ENCODE measurements at places on chromosomes 3 and 15.

- peaks cover 2% of the 10 kb centered on the region for H3K36me3 ChIP-seq
- H3K4me3 ChIP-seq, result no peak overlapping the region
- H3K4me1 ChIP-seq, result no peaks in the 10 kb centered on the region
- no peak overlapping the region for H3K27ac ChIP-seq
- no peak for DNase-seq
- H3K27me3 ChIP-seq, result no peaks in the 10 kb centered on the region
Observed at GRCh38 chr3:3906171-3906570, 106.9 kb downstream of the LRRN1 start.

GRCh38 chr3:156819842-156820691 lies 6.1 kb upstream of the LEKR1 start:
- peaks cover 52% of the 10 kb centered on the region for H3K4me1 ChIP-seq
- no peak for DNase-seq
- H3K36me3 ChIP-seq, result no peaks in the 10 kb centered on the region
- no peaks in the 10 kb centered on the region for H3K27me3 ChIP-seq

- DNase-seq, result no peak
- no peak overlapping the region for H3K27ac ChIP-seq
- no peaks in the 10 kb centered on the region for H3K27me3 ChIP-seq
- no peak overlapping the region for H3K4me3 ChIP-seq
- H3K36me3 ChIP-seq, result no peaks in the 10 kb centered on the region
- H3K4me1 ChIP-seq, result no peaks in the 10 kb centered on the region
Observed at GRCh38 chr3:139466360-139466759, 10.0 kb downstream of the RBP2 start.

DNA sequence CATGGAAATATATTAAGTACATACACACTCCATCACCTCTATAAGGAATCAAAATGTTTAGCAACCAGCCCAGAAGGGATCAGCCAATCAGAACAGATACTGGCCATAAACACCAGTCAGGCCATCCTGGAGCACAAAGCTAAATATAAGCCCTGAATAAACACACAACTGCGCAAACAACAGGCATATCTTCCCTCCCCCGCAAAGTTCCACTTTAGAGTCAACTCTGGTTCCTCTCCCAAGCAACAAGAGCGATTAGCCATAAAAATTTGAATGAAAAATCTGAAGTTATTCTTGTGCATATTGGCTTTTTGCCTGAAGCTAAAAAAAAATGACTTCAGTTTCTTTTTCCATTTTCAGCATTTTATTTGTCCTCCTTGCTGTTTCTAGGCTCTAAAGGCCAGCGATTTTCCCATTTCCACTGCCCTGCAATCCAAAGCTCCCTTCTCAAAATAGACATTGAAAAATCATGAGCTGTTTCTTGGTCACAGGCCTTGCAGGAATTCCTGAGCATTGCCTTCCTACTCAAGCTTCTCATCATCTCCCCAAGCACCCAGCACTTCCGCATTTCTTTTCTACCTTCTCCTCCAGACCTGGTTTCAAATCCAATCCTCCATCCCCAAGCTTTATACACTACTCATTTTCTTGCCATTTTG lies 247.9 kb downstream of the ZMAT3 start:
- no peak overlapping the region for H3K27ac ChIP-seq
- no peak for DNase-seq
- H3K27me3 ChIP-seq, result no peaks in the 10 kb centered on the region

GRCh38 chr15:68368731-68369435 lies 63.1 kb downstream of the ITGA11 start:
- H3K4me3 ChIP-seq, result no peak overlapping the region
- no peak overlapping the region for H3K27ac ChIP-seq
- H3K36me3 ChIP-seq, result no peaks in the 10 kb centered on the region
- H3K4me1 ChIP-seq, result peaks cover 12% of the 10 kb centered on the region
- no peak for DNase-seq

GRCh38 chr3:126107203-126107939 lies 23.4 kb upstream of the SLC41A3 start:
- no peaks in the 10 kb centered on the region for H3K4me1 ChIP-seq
- no peak overlapping the region for H3K27ac ChIP-seq
- no peak overlapping the region for H3K4me3 ChIP-seq
- H3K27me3 ChIP-seq, result no peaks in the 10 kb centered on the region

DNA sequence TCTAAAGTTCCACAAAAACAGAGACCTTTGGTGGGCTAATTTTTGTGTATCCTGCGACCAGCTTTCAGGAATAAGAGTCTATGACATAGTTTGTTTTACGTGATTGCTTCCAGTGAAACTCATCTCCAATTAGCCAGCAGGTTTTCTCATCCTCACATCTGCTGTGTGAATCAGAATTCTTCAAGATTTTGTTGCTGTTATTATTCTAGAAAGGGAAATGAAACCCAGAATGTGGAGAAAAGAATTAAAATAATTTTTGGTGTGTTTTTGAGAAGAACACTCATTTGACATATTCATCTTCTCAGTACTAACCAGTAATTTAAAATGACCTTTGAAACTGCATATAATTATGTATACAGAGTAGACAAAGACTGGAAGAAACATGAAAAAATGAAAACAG lies 175.9 kb downstream of the USP13 start:
- no peak overlapping the region for H3K27ac ChIP-seq
- H3K36me3 ChIP-seq, result no peaks in the 10 kb centered on the region
- H3K4me3 ChIP-seq, result no peak overlapping the region

DNA sequence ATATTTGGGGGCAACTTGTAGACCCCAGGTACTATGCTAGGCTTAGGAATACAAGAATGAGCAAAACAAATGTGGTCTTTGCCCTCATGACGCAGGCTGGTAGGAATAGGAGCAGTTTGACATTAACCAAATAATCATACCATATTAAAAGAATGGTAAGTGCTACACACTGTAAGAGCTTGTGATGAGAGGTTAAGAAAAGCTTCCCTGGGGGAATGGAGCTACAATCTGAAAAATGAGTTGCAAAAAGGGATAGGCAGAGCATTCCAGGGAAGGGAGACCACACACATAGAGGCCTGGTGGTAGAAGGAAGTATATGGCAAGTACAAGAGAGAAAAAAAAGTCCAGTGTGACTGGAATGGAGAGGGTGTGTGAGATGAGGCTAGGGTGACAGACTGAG lies 37.3 kb downstream of the TMOD3 start:
- H3K27ac ChIP-seq, result no peak overlapping the region
- H3K27me3 ChIP-seq, result no peaks in the 10 kb centered on the region
- peaks cover 32% of the 10 kb centered on the region for H3K4me1 ChIP-seq
- no peak for DNase-seq
- H3K36me3 ChIP-seq, result peaks cover 16% of the 10 kb centered on the region

DNA sequence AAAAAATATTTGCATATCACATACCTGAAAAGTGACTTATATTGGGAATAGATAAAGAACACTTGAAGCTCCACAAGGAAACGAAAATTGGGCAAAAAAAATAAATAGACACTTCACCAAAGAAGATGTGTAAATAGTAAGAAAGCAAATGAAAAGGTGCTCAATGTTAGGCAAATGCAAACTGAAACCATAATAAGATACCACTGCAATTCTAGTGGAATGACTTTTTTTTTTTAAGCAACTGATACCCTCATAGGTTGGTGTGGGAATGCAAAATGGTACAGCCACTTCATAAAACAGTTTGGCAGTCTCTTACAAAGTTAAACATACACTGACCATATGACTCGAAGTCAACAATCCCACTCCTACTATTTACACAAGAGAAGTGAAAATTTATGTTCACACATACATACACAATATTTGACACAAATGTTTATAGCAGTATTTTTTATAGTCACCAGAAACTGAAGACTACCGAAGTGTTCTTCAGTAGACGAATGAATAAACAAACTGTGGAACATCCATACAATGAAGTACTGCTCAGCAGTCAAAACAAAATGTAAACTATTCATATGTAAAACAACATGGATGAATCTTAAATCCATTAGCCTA lies 176.3 kb downstream of the ZMAT3 start:
- no peaks in the 10 kb centered on the region for H3K36me3 ChIP-seq
- H3K4me1 ChIP-seq, result no peaks in the 10 kb centered on the region
- no peak overlapping the region for H3K27ac ChIP-seq

- DNase-seq, result no peak
- no peaks in the 10 kb centered on the region for H3K36me3 ChIP-seq
- H3K4me1 ChIP-seq, result no peaks in the 10 kb centered on the region
- no peaks in the 10 kb centered on the region for H3K27me3 ChIP-seq
- H3K27ac ChIP-seq, result no peak overlapping the region
- no peak overlapping the region for H3K4me3 ChIP-seq
Observed at GRCh38 chr3:52366527-52366926, 50.4 kb downstream of the DNAH1 start.

DNA sequence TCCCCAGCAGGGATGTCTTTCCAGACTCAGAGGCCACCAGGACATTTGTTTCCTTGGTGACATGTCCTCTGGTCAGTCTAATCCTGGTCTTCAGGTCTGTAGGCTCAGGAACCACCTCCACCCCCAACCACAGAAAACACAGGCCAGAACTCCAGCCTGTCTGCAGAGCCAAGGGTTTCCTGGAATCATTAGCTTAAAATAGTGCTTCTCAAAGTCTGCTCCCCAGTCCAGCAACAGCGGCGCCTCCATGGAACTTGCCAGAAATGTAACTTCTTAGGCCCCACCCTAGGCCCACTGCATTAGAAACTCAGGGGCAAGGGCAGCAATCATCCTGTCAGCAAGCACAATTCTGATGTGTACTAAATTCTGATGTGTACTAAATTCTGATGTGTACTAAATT lies 20.0 kb downstream of the SLC28A1 start:
- no peak overlapping the region for H3K27ac ChIP-seq
- H3K4me1 ChIP-seq, result no peaks in the 10 kb centered on the region
- H3K27me3 ChIP-seq, result no peaks in the 10 kb centered on the region
- H3K36me3 ChIP-seq, result no peaks in the 10 kb centered on the region

DNA sequence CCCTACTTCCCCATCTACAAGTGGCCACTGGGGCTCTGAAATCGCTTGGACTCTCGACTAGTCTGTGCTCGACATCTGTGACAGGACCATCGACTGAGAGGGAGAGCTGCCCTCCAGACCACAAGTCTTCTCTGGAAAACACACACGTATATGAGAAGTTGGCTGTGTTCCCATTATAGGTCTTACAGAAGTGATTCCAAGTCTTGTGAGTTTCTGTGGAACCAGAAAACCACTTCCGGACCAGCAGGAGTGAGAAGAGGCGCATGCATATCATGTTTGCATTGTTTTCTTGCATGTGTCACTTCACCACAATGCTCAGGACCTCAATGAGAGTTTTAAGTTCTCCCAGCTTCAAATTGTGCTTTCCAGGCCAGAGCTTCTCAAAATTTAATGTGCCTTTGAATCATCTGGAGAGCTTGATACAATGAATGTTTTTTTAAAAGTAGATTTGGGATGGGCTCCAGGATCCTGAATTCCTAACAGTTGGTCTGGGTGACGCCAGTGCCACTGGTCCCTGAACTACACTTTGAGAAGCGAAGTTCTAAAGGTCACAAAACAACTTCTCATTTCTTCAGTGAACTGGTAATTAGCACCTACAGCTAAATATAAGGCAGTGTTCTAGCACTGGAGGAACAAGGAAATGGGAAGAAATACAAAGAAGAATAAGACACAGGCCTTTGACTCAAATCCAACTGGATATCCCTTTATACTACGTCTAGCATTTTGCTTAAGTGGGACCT lies 15.7 kb downstream of the LIPC start:
- no peaks in the 10 kb centered on the region for H3K27me3 ChIP-seq
- DNase-seq, result no peak
- H3K36me3 ChIP-seq, result no peaks in the 10 kb centered on the region
- H3K4me1 ChIP-seq, result peaks cover 33% of the 10 kb centered on the region

DNA sequence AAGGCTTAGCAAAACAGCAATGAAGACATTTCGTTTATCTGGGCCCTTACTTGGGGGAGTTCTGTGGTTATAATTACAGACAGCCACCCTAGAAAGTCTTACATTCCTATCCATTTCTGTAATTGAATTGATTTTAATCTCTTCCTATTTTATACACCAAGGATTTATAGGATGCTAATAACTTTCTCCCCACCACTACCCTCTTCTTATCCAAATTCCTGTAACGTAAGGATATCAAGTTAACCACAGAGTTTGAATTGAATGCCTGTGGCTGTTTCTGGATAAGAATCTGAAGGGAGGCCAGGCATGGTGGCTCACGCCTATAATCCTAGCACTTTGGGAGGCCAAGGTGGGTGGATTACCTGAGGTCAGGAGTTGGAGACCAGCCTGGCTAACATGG lies 78.6 kb downstream of the MLH1 start:
- no peak for DNase-seq
- H3K27ac ChIP-seq, result no peak overlapping the region
- no peak overlapping the region for H3K4me3 ChIP-seq
- peaks cover 17% of the 10 kb centered on the region for H3K4me1 ChIP-seq
- no peaks in the 10 kb centered on the region for H3K36me3 ChIP-seq

DNA sequence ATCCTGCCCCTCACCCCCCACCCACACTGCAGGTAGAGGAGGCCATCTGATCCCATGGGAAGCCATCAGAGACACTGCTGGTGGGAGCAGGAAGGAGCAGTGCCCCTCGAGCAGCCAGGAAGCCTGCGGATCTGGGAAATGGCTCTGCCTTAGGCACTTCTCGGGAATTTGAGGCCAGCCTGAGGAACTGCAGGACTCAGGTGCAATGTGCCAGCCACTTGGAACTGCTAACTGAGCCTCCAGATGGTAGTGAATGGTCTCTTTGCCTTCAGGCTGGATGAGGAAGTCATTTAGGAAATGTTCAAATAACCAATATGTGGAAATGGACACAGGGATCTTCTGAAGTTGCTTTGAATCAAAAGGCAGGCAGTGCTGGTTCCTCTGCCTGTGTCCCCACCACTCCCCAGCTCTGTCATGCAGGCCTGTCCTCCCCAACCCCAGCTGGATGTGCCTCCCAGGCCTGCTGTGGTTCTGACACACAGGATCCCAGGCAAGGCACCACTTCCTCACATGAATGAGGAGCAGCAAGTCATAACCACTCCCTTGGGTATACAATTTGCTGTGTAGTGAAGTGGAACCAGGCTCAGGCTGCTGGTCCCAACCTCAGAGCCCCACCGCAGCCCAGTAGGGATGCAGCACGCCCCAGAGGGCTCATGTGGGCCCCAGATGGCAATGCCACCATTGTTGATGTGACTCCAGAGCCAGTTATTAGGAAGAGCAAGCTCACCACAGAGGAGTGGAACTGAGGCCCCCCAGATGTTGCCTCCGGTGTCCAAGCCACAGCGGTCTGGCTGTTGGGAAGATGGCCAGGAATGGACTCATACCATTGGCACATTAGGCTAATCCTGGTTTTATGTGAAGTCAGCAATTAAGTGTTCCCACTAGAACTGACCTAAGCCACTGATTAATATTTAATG lies 46.5 kb upstream of the LIMD1 start:
- no peaks in the 10 kb centered on the region for H3K27me3 ChIP-seq
- DNase-seq, result no peak

GRCh38 chr3:173653781-173654180 lies 256.2 kb downstream of the NLGN1 start:
- H3K4me3 ChIP-seq, result no peak overlapping the region
- no peak for DNase-seq
- no peak overlapping the region for H3K27ac ChIP-seq

Data from activated T-cell treated with anti-CD3 and anti-CD28 coated beads, Interleukin-2, amount 50 U/mL, for 72 hours (primary cell).